ENCODE measurements at places on chromosomes 6 and 20.

- no peak for DNase-seq
Observed at GRCh38 chr6:128784266-128784665, 98.7 kb upstream of the LAMA2 start.

DNA sequence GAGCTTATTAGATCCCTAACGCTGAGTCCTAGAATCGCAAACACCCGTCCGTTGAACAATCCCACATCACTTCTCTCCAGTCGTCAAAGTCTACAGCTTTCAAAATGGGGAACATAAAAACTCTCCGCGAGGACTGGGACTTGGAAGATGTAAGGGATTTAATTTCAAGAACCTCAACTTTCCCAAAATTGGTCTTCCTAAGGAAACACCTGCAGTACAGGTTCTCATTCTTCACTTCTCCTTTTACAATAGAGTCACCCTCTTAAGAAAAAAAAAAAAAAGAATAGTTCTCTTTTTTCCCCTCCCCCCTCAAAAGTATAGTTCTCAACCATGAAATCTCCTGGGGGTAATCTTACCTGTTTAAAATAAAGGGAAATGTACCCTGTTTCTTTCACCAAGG, 6.6 kb upstream of the ZBTB22 start:
- no peak for DNase-seq

DNA sequence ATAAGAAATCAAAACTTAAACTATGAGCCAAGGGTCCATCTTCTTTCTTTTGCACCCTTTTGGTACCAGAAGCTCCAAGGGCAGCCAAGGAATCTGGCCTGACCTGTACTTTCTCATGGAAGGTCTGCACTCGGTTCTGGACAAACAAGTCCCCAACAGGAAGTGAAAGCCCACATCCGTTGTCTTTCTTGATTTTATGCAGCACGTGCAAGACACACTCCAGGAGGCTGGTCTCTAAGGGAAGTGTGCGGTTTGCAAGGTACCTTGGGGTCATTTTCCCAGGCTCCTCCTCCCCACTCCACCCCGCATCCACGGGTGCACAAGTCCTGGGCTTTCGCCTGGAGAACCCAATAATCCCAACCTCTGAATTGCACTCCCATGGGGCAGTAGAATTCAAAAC, 101.9 kb downstream of the NFATC2 start:
- DNase-seq = no peak

DNA sequence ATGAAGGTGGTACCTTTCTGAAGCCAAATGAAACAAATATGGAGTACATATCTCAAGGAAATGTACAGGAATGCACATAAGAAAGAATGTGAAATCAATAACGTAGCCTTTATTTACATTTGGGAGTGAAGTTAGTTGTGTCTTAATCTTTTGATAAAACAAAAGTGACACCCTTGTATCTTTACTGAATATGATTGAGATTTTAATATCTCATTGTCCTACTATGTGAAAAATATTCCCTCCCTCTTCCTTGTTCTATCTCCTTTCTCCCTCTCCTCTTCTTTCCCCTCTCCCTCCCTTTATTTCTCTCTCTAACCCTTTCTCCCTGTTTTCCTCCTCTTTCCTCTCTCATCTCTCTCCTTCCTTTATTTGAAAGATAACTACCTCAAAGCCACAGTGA, 89.1 kb downstream of the PTCHD4 start:
- no peak for DNase-seq

DNA sequence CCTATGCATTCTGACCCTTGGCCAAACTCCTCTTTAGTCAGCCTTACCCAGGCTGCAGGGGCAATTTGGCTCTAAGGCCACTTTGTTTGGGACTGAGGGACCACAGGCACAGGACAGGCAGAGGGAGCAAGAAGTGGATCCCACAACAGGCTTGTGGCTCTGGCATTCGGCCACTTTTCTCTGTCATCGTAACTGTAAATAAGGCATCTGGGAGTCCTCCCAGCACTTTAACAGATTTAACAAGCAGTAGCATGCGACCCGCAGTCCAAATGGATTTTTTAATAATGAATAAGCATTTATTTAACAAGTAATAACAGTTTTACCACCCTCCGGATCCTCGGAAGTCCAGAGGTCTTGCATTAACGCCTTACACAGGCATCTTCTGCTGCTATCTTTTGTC, 16.1 kb upstream of the CDH22 start:
- DNase-seq = no peak

GRCh38 chr6:136677344-136677743, 114.9 kb downstream of the MAP3K5 start:
- DNase-seq = no peak

- DNase-seq = no peak
Observed at GRCh38 chr6:13355999-13356785, 27.9 kb upstream of the TBC1D7 start.

- no peak for DNase-seq
Observed at GRCh38 chr6:140850438-140850837, 1282.3 kb upstream of the GJE1 start.

DNA sequence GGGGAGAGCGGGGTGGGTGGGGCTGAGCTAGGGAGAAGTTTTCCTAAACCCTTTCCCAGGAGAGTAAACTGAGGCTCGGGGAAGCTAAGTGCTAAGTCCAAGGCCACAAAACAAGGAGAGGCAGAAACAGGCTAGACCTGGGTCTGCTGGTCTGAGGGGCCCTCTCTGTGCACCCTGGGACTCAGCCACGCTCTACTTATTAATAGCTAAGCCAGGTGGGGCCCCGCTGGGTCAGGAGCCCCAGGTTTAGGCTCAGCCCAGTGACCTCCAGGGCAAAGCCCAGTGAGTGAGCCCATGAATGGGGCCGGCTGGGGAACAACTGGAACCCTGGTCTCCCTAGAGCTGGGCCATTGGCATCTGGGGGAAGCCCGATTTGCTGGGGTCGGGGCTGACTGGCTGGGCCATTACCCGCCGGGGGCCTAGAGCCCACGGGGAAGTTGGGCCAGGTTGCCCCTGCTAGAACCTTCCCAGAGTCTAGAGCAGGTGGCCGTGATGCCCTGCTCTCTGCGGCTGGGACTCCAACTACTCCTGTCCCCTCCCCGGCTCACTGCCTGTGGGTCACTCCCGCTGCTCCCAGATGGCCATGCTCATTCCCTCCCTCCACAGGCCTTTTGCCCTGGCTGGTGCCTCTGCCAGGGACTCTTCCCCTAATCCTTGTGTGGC, 24.1 kb upstream of the NOL4L start:
- DNase-seq = no peak

DNA sequence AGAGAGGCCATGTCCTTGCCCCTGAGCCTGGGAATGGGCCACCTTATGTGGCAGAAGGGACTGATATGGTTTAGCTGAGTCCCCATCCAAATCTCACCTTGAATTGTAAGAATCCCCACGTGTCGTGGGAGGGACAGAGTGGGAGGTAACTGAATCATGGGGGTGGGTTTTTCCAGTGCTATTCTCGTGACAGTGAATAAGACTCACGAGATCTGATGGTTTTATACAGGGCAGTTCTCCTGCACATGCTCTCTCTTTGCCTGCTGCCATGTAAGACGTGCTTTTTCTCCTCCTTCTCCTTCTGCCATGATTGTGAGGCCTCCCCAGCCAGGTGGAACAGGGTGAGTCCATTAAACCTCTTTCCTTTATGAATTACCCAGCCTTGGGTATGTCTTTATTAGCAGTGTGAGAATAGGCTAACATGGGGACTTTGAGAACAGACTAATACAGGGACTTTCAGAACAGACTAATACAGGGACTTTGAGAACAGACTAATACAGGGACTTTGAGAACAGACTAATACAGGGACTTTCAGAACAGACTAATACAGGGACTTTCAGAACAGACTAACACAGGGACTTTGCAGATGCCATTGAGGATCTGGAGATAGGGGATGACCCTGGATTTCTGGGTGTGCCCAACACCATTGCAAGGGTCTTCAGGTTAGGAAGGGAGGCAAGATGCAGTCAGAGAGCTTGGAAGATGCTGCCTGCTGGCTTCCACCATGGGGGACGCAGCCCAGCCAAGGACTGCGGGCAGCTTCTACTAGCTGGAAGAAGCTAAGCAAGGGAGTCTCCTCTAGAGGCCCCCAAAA, 86.9 kb downstream of the RAMACL start:
- no peak for DNase-seq

GRCh38 chr6:45605971-45606370, 228.2 kb upstream of the SUPT3H start:
- no peak for DNase-seq

DNA sequence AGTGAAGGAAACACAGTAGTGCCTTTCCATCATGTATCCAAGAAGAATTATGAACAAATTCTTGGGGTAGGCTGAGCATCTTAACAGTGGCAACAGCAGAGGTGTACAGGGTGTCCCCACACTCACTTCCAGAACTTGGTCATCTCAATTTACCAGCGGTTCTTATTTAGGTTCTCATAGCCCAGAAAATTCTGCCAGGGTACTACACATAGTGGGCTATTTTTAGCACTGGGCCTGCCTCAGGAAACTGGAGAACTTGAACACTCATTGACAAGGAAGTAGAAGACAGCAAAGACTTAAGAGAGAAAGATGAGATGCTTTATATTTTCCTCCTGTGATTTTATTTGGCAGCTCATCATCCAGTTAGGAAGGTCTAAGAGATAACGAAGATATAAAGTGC, 71.8 kb upstream of the PHIP start:
- no peak for DNase-seq

DNA sequence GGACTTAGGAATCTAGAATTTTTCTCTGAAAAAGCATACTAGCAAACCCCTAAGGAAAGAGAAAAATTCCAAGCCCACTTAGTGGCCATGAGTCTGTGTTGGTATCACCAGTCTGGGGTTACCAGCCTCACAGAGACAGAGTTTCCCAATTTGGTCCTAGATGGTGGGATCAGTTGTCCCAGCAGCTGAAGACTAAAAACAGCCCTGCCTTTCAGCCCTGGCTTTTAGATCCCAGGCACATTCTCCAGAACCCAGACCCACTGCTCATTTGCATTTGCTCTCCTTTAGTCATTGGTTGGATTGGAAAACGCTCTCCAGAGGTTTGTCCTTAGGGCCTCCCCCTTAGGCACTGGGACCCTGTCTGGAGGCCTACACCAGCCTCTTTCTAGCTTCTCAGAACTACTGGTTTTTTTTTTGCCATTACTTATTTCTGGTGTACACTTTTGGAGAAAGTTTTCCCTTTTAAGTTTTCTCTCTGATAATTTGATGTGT, 39.1 kb upstream of the FOXO3 start:
- no peak for DNase-seq

Data from hippocampal formation (tissue), 2 donors.